Caco-2 (cell line): ENCODE measurements at places on chromosomes 3 and 15. TPM values are rescaled to one million over a fixed set of nuclear protein-coding genes. Genes with fewer than 3 reads are reported as not detected.
A peak's percentile ranks its signal among the peaks of the same experiment; 100 is the strongest.

DNAH1 gene
- total RNA-seq = 2.9 and 4.1 TPM in 2 replicates

CEP19 gene
- 1.6 and 1.7 TPM in 2 replicates for total RNA-seq

ENTPD3 gene
- total RNA-seq = not detected in 2 replicates

ATXN7 gene
- total RNA-seq = 22.5 and 22.8 TPM in 2 replicates

GRCh38 chr15:52111517-52112202 is 915 bp downstream of the BCL2L10 start:
- no peaks in the 10 kb centered on the region for H3K27me3 ChIP-seq
- H3K36me3 ChIP-seq = no peaks in the 10 kb centered on the region
- no peak overlapping the region for H3K27ac ChIP-seq
- peak overlapping the region; percentile 65 for H3K4me3 ChIP-seq
- no peak for DNase-seq
- H3K4me1 ChIP-seq = peaks cover 19% of the 10 kb centered on the region

DNA sequence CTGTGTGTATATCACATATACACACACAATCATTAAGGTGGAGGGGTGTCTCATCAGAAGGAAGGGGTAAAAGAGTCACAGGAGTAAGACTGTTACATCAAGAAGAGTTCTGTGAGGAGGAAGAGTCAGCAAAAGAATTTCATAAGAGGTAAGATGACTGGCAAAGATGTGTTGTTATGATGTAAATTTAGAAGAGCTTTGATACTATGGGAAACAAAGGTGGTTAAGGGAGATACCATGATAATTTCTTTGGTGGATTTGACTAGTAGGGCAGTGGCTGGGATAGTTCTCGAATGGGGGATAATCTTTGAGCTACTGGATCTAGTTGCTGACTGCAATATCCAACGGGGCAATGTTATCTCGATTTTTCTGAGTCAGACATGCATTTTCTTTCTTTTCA is 61.6 kb downstream of the STAG1 start:
- H3K27ac ChIP-seq = no peak overlapping the region
- no peaks in the 10 kb centered on the region; the same call in 1 of the 2 replicates for H3K36me3 ChIP-seq

DNA sequence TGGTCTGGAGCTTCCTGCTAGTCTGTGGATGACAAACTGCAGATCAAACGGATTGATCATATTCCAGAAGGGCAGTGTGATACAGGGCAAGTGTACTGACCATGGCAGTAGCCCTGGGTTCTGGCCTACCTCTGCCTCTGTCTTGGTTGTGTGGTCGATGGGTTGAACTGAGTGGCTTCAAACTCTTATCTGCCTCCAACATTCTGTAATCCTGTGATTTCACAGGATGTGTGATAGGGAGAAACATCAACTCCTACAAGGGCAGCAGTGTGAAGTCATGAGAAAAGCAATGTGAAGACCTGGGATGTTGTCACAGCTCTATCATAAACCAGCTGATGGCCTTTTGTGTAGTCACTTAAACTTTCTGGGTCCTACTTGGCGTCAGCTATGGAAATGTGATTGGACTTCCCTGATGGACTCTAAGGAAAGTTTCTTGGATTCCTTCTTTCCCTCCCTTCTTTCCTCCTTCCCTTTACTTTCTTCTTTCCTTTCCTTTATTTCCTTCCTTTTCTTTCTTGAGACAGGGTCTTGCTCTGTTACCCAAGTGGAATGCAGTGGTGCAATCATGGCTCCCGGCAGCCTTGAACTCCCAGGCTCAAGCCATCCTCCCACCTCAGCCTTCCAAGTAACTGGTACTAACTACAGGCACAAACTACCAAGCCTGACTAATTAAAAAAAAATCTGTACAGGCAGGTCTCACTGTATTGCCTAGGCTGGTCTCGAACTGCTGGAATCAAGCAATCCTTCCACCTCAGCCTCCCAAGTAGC is 114.8 kb downstream of the BBX start:
- no peaks in the 10 kb centered on the region for H3K36me3 ChIP-seq
- H3K4me3 ChIP-seq = no peak overlapping the region
- H3K27me3 ChIP-seq = no peaks in the 10 kb centered on the region
- DNase-seq = no peak
- H3K27ac ChIP-seq = no peak overlapping the region

DNA sequence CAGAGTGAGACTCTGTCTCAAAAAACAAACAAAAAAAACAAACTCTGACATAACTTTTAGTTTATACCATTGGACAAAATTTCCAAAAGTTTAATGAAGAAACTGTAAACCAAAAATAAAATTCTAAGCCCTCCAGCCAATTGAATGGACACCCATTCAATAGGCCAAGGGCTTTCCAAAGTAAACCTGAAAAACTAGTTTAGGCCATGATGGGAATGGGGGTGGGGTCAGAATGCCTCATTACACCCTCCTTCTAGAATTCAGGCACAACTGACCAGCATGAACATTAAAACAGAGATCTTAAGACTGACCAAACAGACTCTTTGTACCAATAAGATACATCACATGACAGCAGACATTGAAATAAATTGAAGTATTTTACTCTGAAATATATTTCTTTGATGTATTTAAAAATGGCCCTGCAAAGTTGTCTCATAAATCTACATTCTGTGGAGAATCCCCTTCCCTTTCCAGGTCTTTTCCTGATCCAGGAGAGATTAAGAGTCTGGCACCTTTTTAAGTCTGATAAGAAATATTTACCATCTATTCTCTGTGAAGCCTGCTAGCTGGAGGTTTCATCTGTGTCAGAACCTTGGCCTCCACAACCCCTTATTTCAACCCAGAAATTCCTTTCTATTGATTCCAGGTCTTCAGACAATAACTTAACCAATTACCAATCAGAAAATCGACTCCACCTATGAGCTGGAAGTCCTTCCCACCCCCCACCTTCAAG is 15.7 kb downstream of the THOC7 start:
- H3K36me3 ChIP-seq = no peaks in the 10 kb centered on the region
- H3K27me3 ChIP-seq = no peaks in the 10 kb centered on the region
- H3K27ac ChIP-seq = peak overlapping the region; percentile 65
- H3K4me3 ChIP-seq = no peak overlapping the region

DNA sequence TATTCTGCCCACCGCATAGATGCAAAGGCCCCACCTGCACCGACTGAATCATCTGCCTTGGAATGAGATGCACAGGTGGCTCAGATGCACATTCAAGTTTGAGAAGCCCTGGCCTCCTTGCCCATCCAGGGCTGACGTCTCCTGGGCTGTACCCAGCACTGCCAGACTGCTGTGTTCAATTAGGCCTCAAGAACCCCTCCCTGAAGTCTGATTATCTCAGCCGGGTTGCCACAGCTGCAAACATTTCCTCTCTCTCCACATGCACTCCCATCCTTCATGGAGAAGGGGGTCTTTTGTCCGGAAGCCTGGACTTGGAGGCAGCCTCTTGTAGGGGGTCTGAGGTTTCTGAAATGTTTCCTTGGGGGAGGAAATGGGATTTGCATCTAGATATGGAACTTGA is 459.4 kb upstream of the PROK2 start:
- no peaks in the 10 kb centered on the region for H3K36me3 ChIP-seq
- no peak overlapping the region for H3K27ac ChIP-seq
- no peaks in the 10 kb centered on the region for H3K27me3 ChIP-seq
- H3K4me3 ChIP-seq = no peak overlapping the region

DNA sequence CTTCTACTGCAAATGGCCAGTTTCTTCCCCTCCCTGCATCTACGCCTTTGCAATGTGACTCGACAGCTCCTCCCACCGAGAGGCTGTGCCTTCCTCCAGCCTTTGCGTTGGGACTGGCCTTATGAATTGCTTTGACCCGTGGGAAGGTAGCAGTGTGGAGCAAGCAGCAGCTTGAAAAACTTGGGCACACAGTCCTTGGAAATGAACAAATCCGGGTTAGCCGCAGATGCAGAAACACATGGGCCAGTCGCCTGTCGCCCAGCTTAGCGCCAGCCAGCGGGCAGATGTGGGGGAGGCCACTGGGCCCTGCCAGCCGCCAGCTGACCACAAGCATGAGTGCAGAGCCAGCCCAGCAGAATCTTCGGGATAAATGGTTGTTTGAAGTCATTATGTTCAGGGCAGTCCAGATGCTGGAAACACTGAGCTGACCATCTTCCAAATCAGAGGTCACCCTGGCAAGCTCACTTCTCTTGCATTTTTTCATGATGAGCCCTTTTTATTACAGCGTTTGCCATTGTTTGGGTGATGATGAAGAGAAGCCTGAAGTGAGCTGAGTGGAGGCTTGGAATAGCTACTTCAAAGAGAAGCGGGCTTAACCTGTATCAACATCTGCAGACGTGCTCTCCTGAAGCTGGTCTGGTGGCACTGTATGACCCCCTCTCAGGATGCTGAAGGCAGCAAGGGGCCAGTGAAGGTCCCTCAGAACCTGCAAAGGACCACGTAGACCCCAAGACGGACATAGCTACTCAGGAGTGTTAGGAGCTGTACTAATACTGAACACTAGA is 9.8 kb downstream of the SELENOS start:
- no peak overlapping the region for H3K27ac ChIP-seq
- no peak overlapping the region for H3K4me3 ChIP-seq
- peaks cover 3% of the 10 kb centered on the region for H3K36me3 ChIP-seq
- no peaks in the 10 kb centered on the region for H3K4me1 ChIP-seq
- no peak for DNase-seq

- no peak for DNase-seq
- no peak overlapping the region for H3K4me3 ChIP-seq
- H3K27ac ChIP-seq = no peak overlapping the region
- H3K4me1 ChIP-seq = no peaks in the 10 kb centered on the region
- H3K36me3 ChIP-seq = no peaks in the 10 kb centered on the region
- no peaks in the 10 kb centered on the region for H3K27me3 ChIP-seq
Measured at GRCh38 chr3:103195216-103195615, 760.4 kb downstream of the ZPLD1 start.

DNA sequence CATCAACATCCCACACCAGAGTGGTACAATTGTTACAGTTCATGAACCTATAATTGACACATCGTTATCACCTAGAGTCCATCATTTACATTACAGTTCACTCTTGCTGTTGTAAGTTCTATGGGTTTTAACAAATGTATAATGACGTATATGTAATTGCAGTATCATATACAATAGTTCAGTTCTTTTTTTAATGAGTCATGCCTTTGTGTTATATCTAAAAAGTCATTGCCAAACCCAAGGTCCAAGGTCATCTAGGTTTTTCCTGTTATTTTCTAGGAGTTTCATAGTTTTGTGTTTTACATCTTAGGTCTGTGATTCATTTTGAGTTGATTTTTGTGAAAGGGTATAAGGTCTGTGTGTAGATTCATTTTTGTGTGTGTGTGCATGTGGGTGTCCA is 160.9 kb upstream of the GALNT15 start:
- H3K36me3 ChIP-seq = no peaks in the 10 kb centered on the region
- H3K4me3 ChIP-seq = no peak overlapping the region
- no peaks in the 10 kb centered on the region for H3K4me1 ChIP-seq
- DNase-seq = no peak
- H3K27ac ChIP-seq = no peak overlapping the region

GRCh38 chr3:45807133-45807532 is 10.8 kb upstream of the SLC6A20 start:
- no peaks in the 10 kb centered on the region for H3K27me3 ChIP-seq
- H3K4me3 ChIP-seq = no peak overlapping the region
- no peak for DNase-seq
- H3K36me3 ChIP-seq = no peaks in the 10 kb centered on the region

DNA sequence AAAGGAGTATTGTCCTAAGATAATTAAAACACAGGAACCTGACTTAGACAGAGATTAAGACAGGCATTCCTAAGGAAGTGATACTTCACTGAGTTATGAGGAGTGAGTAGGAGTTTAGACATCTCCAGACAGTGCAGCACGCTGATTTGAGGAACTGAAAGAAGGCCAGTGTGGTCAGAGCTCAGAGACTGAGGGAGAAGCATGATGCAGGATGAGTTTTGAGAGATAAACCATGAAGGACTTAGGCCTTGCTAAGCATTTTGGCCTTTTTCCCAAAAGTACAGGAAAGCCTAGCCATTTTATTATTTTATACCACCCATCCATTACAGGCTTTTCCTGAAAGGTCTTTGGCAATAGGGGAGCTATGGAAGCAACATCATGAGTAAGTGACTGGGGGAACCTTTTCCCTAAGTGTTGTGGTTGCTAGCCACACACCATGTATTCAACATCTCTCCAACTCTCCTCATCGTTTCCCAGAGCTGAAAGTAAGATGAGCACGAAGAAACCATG is 375.6 kb upstream of the TPRG1 start:
- H3K27me3 ChIP-seq = no peaks in the 10 kb centered on the region
- H3K36me3 ChIP-seq = no peaks in the 10 kb centered on the region
- no peaks in the 10 kb centered on the region for H3K4me1 ChIP-seq
- H3K4me3 ChIP-seq = no peak overlapping the region
- H3K27ac ChIP-seq = no peak overlapping the region
- DNase-seq = no peak

GRCh38 chr3:195401943-195402342 is 40.9 kb downstream of the ACAP2 start:
- H3K36me3 ChIP-seq = no peaks in the 10 kb centered on the region
- no peak overlapping the region for H3K27ac ChIP-seq
- H3K4me3 ChIP-seq = no peak overlapping the region
- no peaks in the 10 kb centered on the region for H3K4me1 ChIP-seq
- H3K27me3 ChIP-seq = no peaks in the 10 kb centered on the region

DNA sequence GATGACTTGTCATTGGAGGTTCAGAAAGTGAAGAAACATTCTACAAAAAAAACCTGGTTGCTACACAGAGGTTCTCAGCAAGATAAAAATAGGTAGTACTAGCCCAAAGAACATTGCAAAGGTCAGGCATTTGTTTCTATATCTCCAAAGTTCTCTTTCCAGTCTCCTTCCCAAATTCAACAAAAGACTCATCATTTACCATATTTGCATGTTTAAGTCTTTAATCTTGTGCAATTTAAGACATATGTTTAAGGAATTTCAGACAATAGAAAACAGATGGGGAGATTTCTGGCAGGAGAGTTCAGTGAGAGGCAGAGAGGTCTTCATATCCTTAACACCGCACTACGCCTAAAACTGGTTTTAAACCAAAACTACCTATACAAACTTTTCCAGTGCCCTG is 173.8 kb upstream of the THBS1 start:
- no peak overlapping the region for H3K27ac ChIP-seq
- no peaks in the 10 kb centered on the region for H3K27me3 ChIP-seq
- no peak overlapping the region for H3K4me3 ChIP-seq
- DNase-seq = no peak

- H3K4me3 ChIP-seq = no peak overlapping the region
- H3K27me3 ChIP-seq = no peaks in the 10 kb centered on the region
Measured at GRCh38 chr3:122977746-122978466, 49.7 kb downstream of the SEMA5B start.

DNA sequence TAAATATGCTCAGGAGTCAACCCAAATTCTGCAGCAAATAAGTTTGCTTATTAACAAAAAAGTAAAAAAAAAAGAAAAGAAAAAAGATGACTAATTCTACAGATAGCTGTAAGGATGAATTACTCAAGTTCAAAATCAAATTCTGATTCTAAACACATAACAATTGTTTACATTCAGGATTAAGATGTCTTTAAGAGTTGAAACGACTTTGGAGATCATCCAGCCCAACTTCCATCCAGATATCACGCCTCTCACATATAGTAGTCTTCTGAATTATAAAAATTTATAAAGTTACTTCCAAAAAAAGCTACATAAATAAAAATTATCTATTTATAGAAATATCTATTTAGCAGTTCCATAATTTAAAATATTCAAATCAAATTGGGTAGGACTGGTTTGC is 39.8 kb downstream of the GYG1 start:
- H3K36me3 ChIP-seq = no peaks in the 10 kb centered on the region; the same call in 1 of the 2 replicates
- no peak overlapping the region for H3K4me3 ChIP-seq
- H3K27ac ChIP-seq = no peak overlapping the region
- no peak for DNase-seq
- no peaks in the 10 kb centered on the region for H3K27me3 ChIP-seq
